NAMALWA (cell line): ENCODE measurements at places on chromosomes 4 and X.
A peak's percentile ranks its signal among the peaks of the same experiment; 100 is the strongest.

- DNase-seq = no peak
Observed at GRCh38 chrX:621705-622503, 8.7 kb upstream of the SHOX start.

DNA sequence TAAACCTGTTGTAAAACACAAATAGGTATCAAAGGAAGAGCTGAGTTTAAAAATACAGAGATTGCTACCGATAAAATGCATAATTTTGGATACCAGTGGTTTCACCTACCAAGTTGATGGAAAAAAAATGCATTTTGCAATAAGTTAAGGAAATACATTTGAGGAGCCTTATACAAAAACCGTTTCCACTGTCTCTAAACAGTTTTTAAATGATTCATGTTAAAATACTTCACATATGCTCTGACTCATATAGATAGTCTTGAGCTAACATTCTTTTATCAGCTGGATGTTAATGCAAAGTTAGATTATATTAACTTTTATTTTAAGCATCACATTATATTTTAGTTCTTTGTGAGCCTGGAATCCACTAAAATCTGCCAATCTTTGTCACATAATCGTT, 50.6 kb upstream of the ANKRD17 start:
- no peak for DNase-seq

GRCh38 chr4:125789023-125789422, 474.3 kb downstream of the FAT4 start:
- no peak for DNase-seq

DNA sequence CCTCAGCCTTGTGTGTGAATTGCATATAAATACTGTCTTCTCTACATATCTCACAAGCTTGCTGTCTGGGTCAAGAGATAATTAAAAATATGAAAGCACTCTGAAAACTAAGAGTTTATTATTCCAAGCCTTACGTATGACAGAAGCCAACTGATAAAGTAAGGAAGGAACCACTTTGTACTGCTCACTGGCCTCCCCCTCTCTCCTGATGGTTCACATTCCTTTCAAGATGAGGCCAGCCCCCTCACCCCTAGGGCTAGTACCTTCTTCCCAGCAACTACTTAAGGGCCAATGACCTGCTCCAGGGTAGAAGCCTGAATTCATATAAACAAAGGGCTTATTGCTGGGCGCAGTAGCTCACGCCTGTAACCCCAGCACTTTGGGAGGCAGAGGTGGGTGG, 5.4 kb upstream of the SOWAHD start:
- DNase-seq = no peak

DNA sequence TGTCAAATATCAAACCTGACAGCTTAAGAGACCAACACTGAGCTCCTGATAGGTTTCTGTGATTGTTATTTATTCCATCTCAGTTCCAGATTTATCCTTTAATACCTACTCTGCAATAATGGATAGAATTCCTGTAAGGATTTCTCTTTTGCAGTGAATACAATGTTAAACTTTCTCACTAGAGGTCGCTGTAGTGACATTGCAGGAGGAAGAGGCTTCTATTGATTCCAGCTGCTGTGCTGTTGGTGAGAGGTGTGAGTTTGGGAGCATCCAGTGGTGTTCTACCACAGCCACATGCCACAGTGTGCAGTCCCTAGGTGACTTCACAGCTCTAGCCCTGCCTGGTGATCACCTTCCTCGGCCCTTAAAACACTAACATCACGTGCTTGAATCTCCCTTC, 34.6 kb upstream of the DCAF8L2 start:
- peak; percentile 15 for DNase-seq

DNA sequence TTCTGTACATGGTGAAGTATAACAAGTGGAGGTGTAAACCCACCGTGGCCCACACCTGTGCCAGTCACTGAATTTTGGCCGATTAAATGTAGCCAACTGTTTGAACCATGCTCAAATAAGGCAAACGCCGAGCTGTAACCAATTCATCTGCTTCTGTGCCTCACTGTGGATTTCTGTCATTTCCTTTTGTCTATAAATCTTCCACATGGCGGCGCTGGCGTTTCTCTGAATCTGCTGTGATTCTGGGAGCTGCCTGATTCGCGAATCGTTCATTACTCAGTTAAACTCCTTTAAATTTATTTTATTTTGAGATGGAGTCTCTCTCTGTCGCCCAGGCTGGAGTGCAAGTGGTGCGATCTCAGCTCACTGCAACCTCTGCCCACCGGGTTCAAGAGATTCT, 19.2 kb downstream of the SUPT20HL2 start:
- DNase-seq = peak; percentile 19

- DNase-seq = no peak
Observed at GRCh38 chrX:134792077-134792476, 133.8 kb upstream of the PLAC1 start.

DNA sequence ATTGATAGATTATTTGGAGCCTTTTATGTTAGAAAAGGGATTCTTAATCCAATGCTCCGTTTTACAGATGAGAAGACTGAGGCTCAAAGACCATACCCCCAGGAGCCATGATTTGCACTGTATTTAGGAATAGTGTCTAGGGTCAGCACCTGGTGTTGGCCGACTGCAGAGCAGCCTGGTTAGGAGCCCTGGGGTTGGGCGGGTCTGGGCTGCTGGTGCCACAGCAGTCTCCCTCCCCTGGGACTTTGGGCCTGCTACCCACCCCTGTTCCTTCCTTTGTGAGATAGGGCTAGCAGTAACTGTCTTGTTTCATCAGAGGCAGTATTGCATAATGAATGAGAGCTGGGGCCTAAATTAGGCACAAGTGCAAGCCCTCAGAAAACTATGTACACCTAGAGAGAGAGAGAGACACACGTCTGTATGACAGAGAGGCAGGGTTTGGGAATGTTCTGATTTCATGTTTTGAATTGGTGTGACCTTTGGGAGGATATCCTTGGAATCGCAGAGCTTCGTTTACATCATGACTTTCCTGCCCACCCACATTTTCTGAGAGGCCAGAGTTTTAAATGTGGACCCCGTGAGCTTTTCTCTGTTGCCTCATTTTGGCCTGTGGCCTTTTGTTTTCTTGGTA, 111.7 kb downstream of the PTTG2 start:
- peak; percentile 28 for DNase-seq

DNA sequence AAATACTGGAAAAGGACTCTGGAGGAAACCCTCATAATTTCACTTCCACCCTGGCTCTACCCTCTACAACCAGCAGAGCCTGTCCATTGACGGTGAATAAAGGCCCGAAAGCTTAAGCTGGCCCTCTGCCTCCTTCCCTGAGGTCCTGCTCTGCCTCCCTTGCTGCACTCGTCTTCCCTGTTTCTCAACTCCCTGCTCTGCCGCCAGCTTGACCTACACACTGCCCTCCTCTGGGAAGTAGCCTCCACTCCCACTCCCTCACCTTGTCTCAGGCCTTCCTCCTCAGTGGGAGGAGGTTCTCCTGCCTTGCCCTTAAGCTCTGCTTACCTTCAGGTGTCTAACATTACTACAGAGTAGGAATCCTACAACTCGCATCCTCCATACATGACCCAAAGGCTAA, 608.6 kb upstream of the NR3C2 start:
- DNase-seq = no peak

- DNase-seq = no peak
Observed at GRCh38 chrX:12977761-12978204, 2.9 kb downstream of the TMSB4X start.

DNA sequence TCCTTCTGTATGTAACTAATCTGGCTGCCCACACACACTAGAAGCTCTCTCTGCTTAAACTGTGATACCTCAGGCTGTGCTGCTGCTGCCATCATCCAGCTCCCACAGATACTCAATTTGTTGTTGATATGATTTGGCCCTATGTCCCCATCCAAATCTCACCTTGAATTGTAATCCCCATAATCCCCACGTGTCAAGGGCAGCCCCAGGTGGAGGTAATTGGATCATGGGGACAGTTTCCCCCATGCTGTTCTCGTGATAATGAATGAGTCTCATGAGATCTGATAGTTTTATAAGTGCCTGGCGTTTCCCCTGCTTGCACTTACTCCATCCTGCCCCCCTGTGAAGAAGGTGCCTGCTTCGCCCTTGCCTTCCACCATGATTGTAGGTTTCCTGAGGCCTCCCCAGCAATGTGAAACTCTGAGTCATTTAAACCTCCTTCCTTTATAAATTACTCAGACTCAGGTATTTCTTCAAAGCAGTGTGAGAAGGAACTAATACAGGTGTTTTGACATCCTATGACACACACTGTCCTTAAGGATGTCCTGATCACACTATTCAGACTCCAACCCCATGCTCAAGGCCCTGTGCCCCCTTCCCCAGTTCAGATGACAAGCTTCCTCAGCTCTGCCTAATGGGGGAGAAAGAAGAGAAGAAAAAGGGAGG, 2.9 kb upstream of the ATOH1 start:
- no peak for DNase-seq

DNA sequence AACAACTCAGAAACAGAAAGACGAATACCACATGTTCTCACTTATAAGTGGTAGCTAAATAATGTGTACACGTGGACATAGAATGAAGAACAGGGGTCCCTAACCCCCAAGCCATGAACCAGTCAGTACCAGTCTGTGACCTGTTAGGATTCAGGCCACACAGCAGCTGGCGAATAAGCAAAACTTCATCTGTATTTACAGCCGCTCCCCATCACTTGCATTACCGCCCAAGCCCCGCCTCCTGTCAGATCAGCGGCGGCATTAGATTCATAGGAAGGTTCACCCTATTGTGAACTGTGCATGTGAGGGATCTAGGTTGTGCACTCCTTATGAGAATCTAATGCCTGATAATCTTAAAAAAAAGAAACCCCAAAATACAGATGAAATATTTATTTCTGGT, 1128.7 kb downstream of the NLGN4X start:
- DNase-seq = no peak

DNA sequence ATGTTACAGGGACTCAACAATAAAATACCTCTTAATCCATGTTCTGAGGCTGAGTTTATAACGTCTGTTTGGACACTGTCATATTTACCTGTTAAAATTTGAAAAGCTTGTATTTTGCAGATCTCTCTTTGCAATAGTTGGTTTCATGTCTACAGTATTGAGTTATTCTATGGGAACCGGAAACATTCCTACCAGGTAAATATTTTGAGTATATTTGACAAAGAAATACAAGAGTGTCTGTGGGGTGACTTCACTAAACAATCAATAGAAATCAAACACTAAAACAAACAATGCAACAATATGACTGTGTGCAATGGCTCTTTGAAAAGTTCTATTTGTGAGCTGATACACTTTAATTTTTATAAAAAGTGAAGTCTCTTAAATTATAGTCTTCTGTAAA, 47.7 kb upstream of the CXCL8 start:
- DNase-seq = no peak

DNA sequence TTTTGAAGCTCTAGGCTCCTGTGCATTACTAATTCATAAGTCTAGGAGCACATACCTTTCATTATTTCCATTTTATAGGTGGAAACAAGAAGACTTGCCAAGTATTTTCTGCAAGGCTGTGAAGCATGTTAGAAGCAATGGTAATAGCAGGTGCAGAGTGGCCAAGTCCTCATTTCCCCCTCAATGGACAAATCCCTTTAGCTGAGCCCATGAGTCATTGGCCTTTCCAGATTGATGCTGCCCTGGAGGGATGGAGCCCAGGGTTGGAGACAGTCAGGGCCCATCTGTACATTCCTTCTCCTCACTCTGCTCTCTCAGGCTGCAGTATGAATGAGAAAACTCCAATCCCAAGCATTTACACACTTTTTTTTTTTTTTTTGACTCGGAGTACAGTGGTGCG, 6.6 kb downstream of the MGST2 start:
- DNase-seq = no peak

GRCh38 chrX:16172391-16172790, 5.1 kb downstream of the MAGEB17 start:
- no peak for DNase-seq

DNA sequence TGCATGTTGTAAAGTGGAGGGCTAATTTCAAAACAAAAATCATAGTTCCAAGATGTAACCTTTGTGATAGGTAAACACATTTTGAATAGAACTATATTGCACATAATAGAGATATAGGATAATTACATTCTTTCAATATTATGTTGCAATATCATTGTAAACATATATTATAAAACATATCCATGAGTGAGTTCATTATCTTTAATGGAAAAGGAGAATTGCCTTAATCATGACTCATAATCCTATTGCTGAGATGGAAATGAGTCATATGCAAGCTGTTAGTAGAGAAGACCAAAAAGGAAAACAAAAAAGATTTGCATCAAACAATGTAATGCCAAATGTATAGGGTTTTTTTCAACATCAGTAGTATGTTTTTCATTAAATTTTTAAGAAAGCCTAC, 73.7 kb upstream of the WDR44 start:
- DNase-seq = no peak

- DNase-seq = peak; percentile 7
Observed at GRCh38 chrX:53223955-53224859, 800 bp downstream of the KDM5C start.

DNA sequence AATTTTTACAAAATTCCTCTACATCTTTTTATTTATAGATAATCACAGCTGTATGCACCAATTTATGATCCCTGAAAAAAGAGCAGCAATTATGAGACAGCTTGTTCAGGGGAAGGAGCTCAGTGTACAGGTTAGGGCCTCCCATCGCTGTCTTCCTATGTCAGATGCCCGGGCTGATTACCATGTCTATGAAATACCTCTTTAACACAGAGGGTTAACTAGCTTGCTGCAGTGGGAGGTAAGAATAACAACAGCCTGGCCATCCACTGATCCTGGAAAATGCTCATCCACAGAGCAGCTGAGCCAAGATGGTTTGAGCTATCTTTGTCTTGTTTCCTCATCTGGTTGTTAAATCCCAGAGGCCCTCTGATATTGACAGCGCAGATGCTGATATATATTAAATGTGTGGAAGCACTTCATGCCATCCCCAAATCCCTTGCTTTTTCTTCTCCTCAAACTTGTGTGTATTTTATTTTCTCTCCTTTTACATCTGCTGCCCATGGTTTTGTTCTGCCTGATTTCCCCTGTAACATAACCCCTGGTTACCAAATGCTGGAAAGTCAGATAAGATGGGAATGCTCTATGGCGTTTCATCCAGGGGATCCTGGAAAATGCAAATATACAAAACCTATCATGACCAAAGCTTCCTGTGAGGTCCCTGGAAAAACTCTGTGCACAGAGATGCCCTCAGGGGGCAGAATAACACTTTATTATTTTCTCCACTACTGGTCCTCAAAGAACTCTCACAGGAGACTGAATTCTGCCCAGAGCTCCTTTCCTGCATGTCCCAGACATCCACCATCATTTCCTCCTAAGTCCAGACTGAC, 85.8 kb upstream of the PUDP start:
- no peak for DNase-seq

GRCh38 chr4:20044966-20045365, 206.7 kb upstream of the SLIT2 start:
- no peak for DNase-seq
